ENCODE measurements at places on chromosomes 13 and 19.
A peak's percentile ranks its signal among the peaks of the same experiment; 100 is the strongest.

- DNase-seq, result no peak
Measured at GRCh38 chr13:99392470-99393135, 85.4 kb upstream of the GPR183 start.

DNA sequence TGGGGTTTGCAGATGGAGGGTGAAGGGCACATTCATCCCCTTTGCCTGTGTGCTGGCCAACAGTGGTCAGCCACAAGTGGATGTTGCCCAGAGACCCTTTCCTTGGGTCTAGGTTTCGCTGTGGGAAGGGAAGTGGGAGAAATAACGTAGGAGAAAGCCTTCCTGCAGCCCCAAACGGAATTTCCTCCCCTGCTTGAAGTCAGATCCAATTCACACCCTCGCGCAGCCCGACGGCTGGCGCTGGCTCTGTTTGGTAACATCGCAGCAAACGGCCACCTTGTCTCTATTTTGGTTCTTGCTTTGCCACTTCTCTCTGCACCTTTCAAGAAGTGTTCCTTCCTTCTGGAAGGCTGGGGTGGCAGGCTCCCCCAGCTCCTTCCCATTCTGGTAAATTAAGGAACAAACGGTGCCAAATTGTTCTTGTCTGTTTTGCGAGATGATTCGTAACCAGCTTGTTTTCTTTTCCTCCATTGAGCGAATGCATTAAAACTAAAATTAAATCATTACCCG, 45.4 kb downstream of the CHST8 start:
- DNase-seq, result no peak

DNA sequence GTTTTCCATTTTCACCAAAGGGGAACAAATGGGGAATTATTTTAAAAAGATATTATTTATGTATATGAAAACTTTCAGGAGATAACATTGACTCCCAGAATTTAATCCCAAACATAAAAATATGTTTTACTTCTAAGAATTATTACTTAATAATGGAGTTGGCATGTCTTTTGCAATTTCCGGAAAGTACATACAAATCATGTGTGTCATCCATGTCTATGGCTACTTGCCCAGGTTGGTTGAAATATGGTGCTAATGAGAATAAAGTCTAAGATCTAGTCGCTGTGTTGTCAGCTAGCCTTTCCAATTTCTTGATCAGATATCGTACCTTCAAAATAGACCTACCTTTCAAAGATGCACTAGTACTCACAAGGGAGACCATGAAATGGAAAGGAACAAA, 1003.2 kb upstream of the PCDH20 start:
- DNase-seq, result no peak

DNA sequence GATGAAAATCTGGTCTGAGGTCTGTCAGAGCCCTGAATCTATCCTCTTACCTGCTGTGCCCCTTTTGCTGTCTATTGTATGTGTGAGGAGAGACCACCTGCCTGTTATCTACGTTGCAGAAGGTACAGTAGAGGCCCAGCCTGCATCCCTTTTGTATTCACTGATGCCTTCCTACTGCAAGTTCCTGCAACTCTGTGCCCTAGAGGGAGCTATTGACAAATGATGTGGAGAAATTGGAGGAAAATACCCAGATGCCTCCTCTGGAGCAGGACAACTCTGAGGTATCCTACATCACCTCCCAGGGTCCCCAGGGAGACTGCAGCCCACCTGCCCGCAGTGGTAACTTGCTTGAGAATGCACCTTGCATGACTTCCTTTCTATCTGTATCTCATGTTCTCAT, 33.7 kb downstream of the SIAH3 start:
- no peak for DNase-seq

DNA sequence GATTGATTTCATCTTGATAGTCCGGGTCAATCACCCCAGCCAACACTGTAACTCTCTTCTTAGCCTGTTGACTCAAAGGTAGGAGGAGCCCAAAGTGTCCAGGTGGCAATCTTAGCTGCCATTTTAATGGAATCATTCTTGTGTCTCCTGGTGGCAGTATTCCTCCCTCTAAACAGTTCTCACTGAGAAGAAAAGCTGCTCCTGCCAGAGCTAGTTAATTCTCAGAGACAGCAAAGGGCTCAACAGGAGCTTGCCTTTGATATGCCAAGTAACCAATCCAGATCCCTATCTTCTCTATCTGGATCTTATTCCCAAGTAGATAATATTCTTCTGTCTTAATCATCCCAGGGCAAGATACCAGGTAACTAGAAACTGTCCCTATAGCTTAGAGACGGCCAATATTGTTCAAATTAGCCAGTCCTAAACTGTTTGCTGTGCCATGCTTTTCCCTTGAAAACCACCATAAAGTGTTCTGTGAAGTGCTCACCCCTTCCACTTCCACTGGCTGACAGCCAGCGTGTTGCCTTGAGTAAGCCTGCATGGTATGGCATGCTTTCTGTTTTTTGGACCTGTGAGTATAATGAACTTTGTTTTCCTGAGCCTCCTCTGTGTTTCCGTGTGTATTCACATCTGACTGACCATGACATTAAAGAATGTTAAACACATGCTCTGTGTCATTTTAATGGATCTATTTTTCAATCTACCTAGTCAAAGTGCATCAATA, 463.7 kb upstream of the SLITRK5 start:
- no peak for DNase-seq

GRCh38 chr19:30799865-30800755, 427.9 kb downstream of the ZNF536 start:
- DNase-seq, result peak; percentile 24

DNA sequence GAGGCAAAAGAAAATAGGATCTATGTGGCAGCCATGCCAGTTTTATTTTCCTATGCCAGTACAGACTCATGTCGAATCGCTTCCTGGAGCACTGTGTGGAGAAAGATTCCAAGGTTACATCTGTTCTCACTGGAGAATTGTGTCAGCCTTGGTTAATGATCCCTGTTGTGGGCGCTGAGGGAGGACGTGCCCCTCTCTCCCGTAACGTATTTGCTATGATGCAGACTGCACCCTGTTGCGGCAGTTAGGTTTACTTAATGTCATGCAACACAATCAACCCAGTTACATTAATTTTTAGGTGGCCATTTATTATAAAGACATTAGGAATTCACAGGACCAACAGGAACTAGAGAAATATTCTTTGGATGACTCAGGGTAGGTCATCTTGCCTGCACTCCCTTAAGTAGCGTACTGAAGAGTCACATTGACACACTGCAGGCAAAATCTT, 892.9 kb downstream of the EFNB2 start:
- DNase-seq, result no peak

DNA sequence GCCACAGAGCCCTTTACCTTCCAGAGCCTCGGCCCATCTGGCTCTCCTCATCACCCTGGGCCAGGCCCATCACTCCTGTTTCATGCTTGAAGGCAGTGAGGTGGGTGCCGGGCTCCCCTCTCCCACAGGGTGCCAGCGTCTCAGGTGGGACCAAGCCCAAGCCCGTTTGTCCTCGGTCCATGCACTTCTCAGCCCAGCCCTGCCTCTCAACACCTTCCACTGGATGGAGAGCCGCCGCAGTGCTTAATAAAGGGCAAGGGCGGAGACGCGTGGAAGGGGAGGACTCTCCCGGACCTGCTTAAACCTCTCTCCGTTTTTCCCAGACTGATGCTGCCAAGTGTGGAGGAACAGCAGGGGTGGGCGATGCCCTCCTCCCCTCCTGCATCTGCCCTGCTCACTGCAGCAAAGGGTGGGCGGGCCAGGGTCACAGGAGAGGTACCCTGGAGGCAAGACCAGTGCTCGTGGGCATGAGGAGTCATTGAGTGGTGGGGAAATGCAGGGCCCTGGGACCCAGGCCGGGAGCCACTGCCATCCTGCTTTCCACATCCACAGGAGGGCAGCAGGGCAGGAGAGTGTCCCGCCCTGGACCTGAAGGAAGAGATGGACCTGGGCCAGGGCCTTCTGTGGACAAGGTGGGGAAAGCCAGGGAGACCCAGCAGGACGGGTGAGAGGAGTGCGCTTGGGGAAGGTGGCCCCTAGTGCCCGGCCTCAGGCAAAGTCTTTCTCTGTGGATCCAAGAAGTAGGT, 9.7 kb upstream of the ATP11A start:
- no peak for DNase-seq
